Retinal pigment epithelial cell (primary cell): ENCODE measurements at places on chromosomes 7 and 10.
A peak's percentile ranks its signal among the peaks of the same experiment; 100 is the strongest.

- DNase-seq = no peak
Measured at GRCh38 chr10:131574363-131574706, 262.8 kb upstream of the TCERG1L start.

GRCh38 chr7:135769005-135769802, 20.6 kb upstream of the FAM180A start:
- no peak for DNase-seq

GRCh38 chr7:135898226-135898625, 78.9 kb downstream of the MTPN start:
- DNase-seq = no peak

GRCh38 chr10:123622381-123622780, 43.8 kb upstream of the GPR26 start:
- no peak for DNase-seq

GRCh38 chr10:78577712-78578111, 491.1 kb upstream of the ZMIZ1 start:
- DNase-seq = no peak

DNA sequence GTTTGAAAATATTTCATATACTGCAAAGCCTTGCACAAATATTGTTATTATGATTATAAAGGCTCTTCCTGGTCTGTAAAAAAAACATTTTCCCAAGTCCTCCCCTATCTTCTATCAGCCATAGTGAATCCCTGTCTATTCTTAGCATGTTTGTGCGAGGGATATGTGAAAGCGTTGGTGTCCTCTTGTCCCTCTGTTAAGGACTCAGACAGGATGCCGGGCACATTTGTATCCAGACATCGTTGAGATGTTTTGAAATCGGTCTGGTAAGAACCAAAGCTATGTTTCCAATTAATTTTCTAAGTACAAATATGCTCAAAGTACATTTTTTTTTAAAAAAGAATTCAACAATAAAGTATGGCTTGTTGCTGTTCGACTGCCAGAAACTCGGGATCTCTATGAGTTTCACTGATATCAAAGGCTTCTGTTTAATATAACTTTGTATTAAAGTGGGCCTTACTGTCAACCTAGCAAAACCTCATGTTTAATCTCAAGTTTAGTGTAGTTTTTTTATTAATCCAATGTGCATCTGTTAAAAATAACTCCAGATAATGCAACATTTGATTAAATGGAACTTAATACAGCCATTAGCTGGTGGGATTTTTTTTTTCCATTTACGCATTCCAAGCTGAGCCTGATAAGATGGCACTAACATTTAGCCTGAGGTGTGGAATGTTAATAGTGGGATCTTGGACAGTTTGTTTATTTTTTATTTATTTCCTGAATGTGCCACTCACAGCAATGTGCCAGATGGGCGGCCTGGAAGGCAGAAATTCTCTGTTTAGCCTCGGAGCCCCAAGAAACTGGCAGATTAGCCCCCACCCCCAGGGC, 754.3 kb downstream of the LRMDA start:
- DNase-seq = no peak

GRCh38 chr10:125812128-125812750, 10.8 kb downstream of the UROS start:
- DNase-seq = peak; percentile 53

DNA sequence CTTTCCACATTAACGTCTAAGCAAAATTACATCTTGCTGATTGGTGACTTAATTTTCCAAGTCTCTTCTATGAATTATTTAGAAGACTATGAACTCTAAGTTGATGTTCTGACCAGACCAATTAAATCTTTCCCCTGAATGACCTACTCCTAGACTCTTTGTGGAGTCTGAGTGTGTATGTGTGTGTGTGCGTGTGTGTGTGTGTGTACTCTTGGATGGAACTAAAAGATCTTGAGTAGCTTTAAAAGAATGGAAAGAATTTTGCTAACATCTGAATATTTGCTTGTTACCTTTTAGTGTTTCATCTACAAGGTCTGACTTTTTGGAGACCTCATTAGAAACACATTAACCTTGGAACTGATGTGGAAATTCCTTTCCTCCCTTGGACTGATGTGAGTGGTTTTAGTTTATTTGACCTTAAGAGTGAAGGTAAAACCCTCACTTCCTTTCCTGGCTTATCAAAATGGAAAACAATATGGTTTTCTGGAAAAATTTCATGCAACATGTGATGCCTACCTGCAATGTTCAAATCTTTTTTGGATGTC, 257.1 kb downstream of the GATA3 start:
- no peak for DNase-seq
